ENCODE measurements at places on chromosomes 2 and 18.

- DNase-seq, result no peak
Measured at GRCh38 chr2:116444256-116444872, 1370.1 kb upstream of the DDX18 start.

DNA sequence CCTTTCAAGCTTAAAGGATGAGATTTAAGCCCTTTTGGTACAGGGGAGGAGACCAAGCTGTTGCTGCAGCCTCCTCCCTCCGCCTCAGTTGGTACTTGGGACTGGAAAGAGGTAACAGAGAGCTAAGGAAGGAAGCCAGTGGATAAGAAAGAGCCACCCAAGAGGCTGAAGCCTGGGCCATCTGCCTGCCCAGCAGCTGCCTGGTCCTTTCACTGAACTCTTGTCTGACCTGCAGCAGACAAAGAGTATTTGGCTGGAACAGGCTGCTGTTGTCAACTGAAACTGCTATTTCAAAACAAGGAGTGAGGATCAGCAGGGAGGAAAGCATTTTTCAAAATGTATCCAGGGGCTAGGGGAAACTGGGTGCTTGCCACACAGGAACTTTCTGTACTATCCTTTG is 30.3 kb downstream of the TNS1 start:
- DNase-seq, result no peak

- peak; percentile 27 for DNase-seq
Measured at GRCh38 chr2:173972636-173973035, 7.5 kb upstream of the SP3 start.

DNA sequence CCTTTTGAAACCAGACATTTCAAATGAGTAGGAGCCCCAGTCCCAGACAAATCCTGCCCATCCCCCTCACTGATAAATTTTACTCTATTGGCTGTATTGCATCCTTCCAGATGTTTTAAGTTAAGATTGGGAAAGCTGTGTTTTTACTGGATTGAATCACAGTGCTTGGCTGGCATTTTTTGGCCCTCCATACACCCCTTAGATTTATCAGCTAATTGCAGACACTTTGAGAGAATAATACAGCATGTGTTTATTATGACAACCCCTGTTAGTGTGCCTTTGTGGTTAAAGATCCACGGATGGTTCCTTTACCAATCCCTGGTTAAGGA is 74.9 kb downstream of the ANTXR1 start:
- DNase-seq, result no peak

Data from Calu3 (cell line).